ENCODE measurements at places on chromosomes 1 and 21.
A peak's percentile ranks its signal among the peaks of the same experiment; 100 is the strongest.

- no peak for DNase-seq
These were observed 415.9 kb downstream of the PLA2G4A start for GRCh38 chr1:187244623-187245022.

- DNase-seq = no peak
These were observed 37.2 kb downstream of the CAMSAP2 start for GRCh38 chr1:200775850-200776249.

- no peak for DNase-seq
These were observed 18.0 kb downstream of the ZMYM1 start for GRCh38 chr1:35097224-35097623.

- DNase-seq = no peak
These were observed 53.6 kb upstream of the HP1BP3 start for GRCh38 chr1:20840731-20841130.

- no peak for DNase-seq
These were observed 16.5 kb upstream of the SETDB1 start for GRCh38 chr1:150909585-150910180.

DNA sequence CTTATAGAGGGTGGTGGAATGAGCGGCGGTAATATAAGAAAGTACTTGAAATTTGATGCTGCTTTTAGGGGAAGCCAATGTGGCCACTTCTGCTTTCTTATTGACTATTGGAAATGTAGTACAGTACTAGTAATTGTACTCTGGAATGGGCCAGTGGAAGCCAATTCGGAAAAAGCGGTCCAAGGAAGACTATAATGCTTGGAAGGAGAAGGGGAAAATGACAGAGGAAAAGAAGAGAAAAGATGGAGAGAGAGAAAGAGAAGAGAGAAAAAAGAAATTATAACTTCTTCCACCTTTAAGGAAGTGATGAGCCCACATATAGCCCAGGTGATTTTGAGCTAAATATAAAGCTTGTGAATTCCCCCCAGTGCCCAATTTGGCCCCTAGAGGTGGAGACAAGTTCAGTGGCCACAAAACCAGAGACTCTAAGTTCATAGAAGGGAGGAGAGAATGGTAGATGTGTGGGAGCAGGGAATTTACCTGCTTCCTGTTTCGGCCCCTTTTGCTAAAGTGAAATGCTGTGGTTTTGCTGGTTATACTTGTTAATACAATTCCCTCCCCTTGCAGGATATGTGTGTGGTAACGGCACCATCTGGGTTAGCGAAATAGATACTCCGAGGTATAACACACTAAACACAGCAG is 35.7 kb upstream of the DUSP10 start:
- DNase-seq = peak; percentile 24

GRCh38 chr1:22236166-22236565 is 93.3 kb upstream of the WNT4 start:
- DNase-seq = no peak

GRCh38 chr1:180241716-180242544 is 11.9 kb downstream of the LHX4 start:
- no peak for DNase-seq

GRCh38 chr21:29342363-29342957 is 43.7 kb downstream of the BACH1 start:
- no peak for DNase-seq

GRCh38 chr1:62210960-62211359 is 16.3 kb downstream of the L1TD1 start:
- no peak for DNase-seq

GRCh38 chr1:37265786-37266667 is 208.4 kb upstream of the ZC3H12A start:
- DNase-seq = no peak

- DNase-seq = no peak
These were observed 48.7 kb downstream of the EIF2D start for GRCh38 chr1:206563367-206564207.

DNA sequence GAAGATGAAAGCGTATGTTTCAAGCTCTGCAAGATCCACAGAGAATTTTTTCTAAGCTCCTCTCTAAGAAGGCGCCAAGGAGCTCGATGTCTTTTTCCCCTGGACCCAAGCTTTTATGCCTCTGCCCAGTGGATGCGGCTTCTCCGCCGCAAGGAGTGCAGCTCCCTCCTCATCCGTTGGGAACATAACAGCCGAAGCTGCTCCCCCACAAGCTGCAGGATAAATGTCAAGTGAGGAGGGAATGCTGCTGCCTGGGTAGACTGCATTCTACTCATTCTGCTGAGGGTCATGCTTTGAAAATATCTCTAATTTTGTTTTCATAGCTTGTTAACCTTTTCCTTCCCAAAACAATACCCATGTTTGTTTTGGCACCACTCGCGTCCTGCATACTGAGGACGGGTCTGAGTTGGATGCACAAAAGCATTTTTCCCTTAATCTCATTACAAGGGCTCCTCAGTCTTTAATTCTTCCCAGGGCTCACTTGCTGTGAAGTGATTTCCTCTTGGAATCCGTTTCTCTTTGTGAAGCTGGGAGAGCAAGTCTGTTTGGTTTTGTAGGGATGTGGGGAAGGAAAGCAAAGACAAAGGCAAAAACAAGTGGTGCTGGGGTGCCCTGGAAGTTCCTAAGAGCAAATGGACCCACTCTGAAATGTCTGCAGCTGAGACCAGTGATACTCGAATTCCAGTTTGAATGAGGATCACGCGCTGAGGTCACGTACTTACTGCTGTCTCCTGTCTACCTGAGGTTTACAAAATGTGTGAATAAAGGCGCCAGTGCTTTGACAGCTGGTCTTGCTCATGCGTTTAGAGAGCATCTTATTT is 134.0 kb upstream of the IRF2BP2 start:
- no peak for DNase-seq

GRCh38 chr21:46549650-46550049 is 55.2 kb downstream of the S100B start:
- DNase-seq = no peak

GRCh38 chr1:238832106-238832505 is 554.3 kb upstream of the CHRM3 start:
- DNase-seq = no peak

GRCh38 chr1:244287726-244288125 is 164.0 kb downstream of the ADSS2 start:
- no peak for DNase-seq

GRCh38 chr1:180494370-180494769 is 8.0 kb downstream of the ACBD6 start:
- DNase-seq = no peak

DNA sequence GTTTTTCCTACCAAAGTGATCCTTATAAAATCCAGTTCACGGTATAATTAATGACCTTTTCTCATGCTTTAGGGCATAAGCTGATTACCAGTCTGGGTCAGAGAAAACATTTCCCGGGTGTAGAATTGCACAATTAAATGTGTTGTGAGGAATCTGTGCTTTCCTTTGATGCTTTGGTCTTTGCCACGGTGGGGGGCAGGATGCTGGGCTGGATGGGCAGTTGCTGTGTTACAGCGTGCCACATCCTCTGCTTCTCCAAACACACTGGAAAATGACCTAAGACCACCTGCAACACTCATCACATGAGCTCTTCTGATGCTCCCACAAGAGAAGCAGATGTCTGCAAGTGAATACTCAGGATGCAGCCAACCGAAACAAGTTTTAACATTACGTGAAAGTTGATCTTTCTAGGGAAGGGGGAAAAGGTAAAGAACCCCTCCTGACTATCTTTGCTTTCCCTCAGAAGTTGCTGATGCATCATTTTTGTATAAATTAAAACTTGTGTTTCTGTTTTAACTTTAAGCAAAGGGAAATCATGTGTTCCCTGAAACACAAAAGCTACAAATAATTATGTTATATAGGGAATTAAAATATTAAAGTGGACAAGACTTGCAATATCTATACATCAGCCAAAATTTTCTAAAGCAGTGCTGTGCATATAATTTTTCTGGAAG is 515.3 kb upstream of the NR5A2 start:
- DNase-seq = no peak

DNA sequence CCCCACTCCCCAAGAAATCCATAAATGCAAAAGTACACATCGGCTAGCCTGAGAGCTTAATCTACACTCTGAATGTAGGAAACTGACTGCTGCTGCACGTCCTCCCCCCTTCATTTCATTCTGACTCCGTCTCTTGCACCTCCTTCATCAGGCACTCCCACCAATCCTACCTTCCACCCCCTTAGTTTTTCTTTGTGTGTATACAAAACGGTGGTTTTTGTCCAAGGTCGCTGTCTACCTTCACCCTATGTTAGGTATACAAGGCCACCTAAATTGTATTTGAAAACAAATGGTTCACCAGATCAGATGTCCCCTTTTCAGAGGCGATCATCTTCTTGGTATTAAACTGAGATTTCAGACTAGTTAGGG is 1.9 kb downstream of the WDR26 start:
- no peak for DNase-seq

GRCh38 chr1:98405581-98406074 is 255.9 kb upstream of the SNX7 start:
- no peak for DNase-seq

DNA sequence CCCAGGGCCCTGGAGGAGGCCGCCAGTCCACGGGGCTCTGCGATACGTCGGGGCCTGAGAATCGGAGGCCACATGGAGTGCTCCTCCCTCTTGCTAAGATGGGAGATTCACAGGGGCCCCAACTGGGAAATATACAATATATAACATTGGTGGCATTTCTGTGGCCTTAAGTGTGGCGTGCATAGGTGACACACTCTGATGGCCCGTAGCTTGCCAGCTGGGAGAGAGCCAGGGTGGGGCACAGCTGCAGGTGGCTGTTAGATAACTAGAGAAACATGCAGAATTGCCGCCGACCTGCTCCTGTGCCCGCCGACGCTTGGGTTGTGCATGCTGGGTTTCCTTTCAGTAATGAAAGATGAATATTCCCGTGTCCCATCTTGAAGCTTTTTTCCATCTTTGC is 30.1 kb downstream of the UMODL1 start:
- DNase-seq = no peak

DNA sequence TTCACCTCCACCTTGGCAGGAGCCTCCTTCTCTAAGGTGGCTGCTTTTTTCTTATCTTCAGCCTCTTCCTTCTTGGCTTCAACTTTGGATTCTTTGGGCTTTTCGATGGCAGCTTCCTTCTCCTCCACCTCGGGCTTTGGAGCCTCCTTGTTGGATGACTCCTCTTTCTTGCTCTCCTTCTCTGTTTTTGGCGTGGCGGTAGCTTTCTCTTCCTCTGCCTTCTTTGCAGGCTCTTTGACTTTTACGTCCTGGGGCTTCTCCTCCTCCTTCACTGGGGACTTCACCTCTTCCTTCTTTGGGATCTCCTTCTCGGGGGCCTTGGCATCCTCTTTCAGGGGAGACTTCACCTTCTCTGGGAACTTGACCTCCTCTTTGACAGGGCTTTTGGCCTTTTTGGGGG is 13.9 kb upstream of the CD2 start:
- no peak for DNase-seq

GRCh38 chr1:178541829-178542553 is 29.1 kb downstream of the TEX35 start:
- no peak for DNase-seq

- DNase-seq = no peak
These were observed 48.9 kb downstream of the NME7 start for GRCh38 chr1:169318536-169319244.

- no peak for DNase-seq
These were observed 30.4 kb downstream of the ATP2B4 start for GRCh38 chr1:203656796-203657747.

- no peak for DNase-seq
These were observed 3.3 kb downstream of the CD46 start for GRCh38 chr1:207754974-207755700.

- no peak for DNase-seq
These were observed 29.9 kb upstream of the PUM1 start for GRCh38 chr1:31095298-31095981.

DNA sequence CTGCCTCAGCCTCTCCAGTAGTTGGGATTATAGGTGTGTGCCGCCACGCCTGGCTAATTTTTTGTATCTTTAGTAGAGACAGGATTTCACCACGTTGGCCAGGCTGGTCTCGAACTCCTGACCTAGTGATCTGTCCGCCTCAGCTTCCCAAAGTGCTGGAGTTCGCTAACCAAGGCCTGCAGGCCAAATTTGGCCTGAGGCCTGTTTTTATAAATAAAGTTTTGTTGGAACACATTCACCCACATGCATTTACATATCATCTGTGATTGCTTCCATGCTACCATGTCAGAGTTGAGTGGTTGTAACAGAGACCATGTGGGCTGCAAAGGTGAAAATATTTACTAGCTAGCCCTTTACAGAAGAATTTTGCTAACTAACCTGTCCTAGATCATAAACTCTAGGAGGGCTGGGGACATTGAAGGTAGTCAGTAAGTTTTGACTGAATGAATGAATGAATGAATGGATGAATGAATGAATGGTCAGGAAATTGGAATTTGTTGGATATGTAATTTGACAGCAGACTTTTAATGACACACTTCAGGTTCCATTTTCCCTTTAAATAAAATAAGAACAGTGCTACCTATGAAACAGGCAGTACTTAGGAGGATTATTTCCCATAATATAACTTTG is 38.4 kb downstream of the ROR1 start:
- DNase-seq = no peak

DNA sequence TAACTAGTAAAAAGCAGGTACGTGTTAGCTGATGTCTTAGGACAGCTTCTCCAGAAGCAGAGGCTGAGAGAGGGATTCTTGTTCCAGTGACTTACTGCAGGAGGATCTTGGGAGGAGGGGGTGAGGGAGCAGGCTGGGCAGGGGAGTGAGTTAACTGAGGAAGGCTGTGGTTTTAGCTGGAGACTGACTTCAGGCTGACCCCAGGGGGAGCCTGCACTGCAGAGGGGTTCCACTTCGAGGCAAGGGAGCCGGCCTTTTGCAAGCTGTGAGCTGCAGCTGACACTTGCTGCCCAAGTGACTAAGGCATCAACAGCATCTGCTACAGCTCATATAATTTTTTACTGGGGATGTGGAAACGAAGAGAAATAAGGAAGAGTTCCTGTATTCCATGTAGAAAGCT is 50.4 kb upstream of the SOD1 start:
- no peak for DNase-seq

- no peak for DNase-seq
These were observed 152.9 kb upstream of the PTBP2 start for GRCh38 chr1:96568639-96569038.

GRCh38 chr1:40264354-40264781 is 6.3 kb downstream of the ZMPSTE24 start:
- no peak for DNase-seq

DNA sequence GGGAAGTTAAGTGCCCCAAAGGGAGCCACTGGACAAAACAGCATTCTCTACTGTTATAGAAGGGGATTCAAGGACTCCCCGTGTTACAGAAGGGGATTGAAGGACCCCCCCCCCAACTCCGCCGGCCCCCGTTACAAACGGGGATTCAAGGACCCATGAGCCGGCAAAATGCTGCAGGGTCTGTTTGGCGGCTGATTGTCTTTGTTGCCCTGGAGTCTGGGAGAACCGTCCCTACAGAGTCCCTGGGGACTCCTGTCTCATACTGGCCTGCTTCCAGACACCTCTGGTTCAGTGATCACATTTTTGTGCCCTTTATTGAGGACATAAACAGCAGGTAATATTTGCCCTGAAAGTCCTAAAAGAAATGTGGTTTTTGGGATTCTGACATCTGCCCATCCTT is 96.4 kb downstream of the SYF2 start:
- no peak for DNase-seq

DNA sequence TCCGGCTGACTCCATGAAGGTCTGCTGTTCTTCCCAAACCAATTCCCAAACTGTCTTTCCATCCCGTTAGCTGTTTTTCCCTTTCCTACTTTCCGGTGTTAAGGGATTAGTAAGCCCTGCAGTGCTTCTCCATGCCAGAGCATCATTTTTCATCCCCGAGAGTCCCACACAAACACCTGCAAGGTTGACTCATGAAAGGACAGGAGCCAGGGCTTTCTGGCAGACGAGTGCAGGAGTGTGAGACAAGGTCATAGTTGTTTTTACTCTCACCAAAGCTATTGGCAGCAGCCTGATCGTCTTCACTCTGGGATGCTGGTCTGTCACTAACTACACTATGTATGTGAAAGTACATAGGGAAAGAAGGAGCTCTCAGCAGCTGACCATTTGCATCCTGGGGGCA is 10.2 kb upstream of the BECN2 start:
- DNase-seq = no peak
